ENCODE measurements at places on chromosomes 4 and X. TPM values are rescaled to one million over a fixed set of nuclear protein-coding genes. Genes with fewer than 3 reads are reported as not detected.
A peak's percentile ranks its signal among the peaks of the same experiment; 100 is the strongest.

DNA sequence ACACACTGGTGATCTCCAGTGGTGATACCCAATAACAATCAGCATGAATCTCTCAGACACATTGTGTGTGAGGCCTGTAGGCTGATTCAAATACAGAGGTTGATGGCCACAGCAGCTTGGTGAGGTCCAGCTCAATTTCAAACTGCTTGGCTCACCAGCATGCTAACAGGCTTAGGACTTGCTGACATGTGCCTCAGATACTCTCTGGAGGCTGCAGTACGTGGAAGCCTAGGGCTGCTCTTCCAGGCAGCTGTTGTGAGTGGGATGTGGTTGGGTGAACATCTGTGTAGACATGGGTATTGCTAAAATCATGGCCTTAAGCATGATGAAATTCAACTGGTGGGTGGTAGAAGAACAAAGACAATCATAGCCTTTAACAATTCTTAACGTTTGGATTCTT lies 4.3 kb downstream of the CXCL9 start:
- no peak for DNase-seq
- H3K27ac ChIP-seq, result peak overlapping the region; percentile 51
- H3K27me3 ChIP-seq, result no peaks in the 10 kb centered on the region
- H3K4me3 ChIP-seq, result no peak overlapping the region
- H3K36me3 ChIP-seq, result no peaks in the 10 kb centered on the region
- peaks cover 39% of the 10 kb centered on the region for H3K4me1 ChIP-seq

- no peaks in the 10 kb centered on the region for H3K4me1 ChIP-seq
- no peaks in the 10 kb centered on the region for H3K36me3 ChIP-seq
- DNase-seq, result no peak
- H3K27me3 ChIP-seq, result no peaks in the 10 kb centered on the region
- no peak overlapping the region for H3K4me3 ChIP-seq
Measured at GRCh38 chr4:181745933-181746625, 497.1 kb upstream of the TENM3 start.

GRCh38 chr4:12644261-12644660 lies 839.9 kb downstream of the RAB28 start:
- H3K27ac ChIP-seq, result no peak overlapping the region
- no peak overlapping the region for H3K4me3 ChIP-seq
- no peaks in the 10 kb centered on the region for H3K36me3 ChIP-seq
- H3K4me1 ChIP-seq, result no peaks in the 10 kb centered on the region
- no peaks in the 10 kb centered on the region for H3K27me3 ChIP-seq

The TLR2 gene
- total RNA-seq, result 7.8 TPM

The RTL9 gene
- 0.26 TPM for total RNA-seq

DNA sequence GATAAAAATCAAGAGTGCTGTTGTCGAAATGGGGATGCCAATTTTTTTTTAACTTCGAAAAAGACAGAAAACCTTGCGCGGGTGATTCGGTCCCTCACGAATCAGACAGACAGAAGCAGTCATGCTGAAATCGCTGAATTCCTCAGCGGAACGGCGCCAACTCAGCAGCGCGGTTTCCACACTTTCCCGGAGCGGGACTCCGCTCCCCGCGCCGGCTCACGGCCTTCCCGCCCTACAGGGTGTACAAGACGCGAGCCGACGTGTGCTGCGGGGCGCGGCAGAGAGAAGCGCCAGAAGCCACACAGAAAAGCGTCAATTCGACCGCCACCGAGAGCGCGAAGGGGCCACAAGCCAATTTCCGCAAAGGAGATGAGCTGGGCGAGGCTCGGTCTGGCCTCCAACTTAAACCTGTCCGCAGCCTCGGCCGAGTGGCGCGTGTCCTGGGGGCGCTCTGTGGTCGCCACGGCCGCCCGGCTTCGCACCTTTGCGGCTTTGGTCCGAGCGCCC lies 1.3 kb downstream of the NEXMIF start:
- H3K27ac ChIP-seq, result no peak overlapping the region
- no peak overlapping the region for H3K4me3 ChIP-seq
- H3K27me3 ChIP-seq, result no peaks in the 10 kb centered on the region
- H3K36me3 ChIP-seq, result no peaks in the 10 kb centered on the region
- no peak for DNase-seq

- H3K4me1 ChIP-seq, result 0 out of 2 replicates have a peak, but pooled peaks cover 3% of the 10 kb centered on the region
- no peak overlapping the region for H3K27ac ChIP-seq
- H3K4me3 ChIP-seq, result no peak overlapping the region
- no peaks in the 10 kb centered on the region for H3K36me3 ChIP-seq
- no peak for DNase-seq
Measured at GRCh38 chr4:33045334-33045733, 2325.2 kb downstream of the PCDH7 start.

DNA sequence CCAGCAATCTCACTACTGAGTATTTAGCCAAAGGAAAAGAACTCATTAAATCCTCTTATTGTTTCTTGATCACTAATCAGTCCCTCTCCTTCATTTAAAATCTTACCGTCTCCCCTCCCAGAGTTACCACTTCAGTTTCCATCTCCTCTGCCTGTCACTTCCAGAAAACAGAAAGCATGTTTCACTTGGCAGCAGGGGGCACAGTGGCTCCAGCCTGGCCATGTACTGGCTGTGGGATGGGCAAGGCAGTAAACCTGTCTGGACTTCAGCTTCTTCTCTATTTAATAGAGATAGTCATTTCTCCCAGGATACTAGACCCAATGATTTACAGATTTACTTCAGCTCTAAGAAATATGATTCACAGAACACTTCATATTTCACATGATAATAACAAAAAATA lies 63.2 kb downstream of the CD40LG start:
- H3K27me3 ChIP-seq, result no peaks in the 10 kb centered on the region
- no peak overlapping the region for H3K27ac ChIP-seq
- no peaks in the 10 kb centered on the region for H3K36me3 ChIP-seq

- no peaks in the 10 kb centered on the region for H3K4me1 ChIP-seq
- no peak overlapping the region for H3K27ac ChIP-seq
- no peaks in the 10 kb centered on the region for H3K36me3 ChIP-seq
- no peak for DNase-seq
- no peak overlapping the region for H3K4me3 ChIP-seq
Measured at GRCh38 chr4:83889802-83890201, 353.9 kb downstream of the GPAT3 start.

The COL25A1 gene
- not detected for total RNA-seq

The MXRA5 gene
- not detected for total RNA-seq

The PAGE2 gene
- not detected for total RNA-seq

The SUV39H1 gene
- 15.8 TPM for total RNA-seq

The ASB11 gene
- total RNA-seq, result not detected

DNA sequence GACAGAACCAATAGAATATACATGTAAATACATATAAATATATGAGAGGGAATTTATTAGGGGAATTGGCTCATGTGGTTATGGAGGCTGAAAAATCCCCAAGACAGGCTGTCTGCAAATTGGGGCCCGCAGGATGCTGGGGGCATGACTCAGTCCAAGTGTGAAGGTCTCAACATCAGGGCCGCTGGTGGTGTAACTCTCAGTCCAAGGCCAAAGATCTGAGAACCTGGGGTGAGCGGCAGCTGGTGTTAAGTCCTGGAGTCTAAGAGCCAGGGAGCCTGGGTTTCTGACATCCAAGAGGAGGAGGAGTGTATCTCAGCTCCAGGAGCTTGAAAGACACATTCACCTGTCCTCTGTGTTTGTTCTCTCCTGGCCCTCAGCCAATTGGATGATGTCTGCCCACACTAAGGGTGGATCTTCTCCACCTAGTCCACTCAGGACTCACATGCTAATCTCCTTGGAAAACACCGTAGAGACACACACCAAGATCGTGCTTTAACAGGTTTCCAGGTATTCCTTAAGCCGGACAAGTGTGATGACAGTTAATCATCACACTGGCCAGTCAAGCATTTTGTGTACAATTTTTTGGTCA lies 28.9 kb downstream of the TIGD2 start:
- DNase-seq, result no peak
- no peaks in the 10 kb centered on the region for H3K27me3 ChIP-seq
- no peaks in the 10 kb centered on the region for H3K4me1 ChIP-seq
- H3K36me3 ChIP-seq, result no peaks in the 10 kb centered on the region
- H3K4me3 ChIP-seq, result no peak overlapping the region
